AG09309 (cell line): ENCODE measurements at places on chromosomes 1 and 21.

DNA sequence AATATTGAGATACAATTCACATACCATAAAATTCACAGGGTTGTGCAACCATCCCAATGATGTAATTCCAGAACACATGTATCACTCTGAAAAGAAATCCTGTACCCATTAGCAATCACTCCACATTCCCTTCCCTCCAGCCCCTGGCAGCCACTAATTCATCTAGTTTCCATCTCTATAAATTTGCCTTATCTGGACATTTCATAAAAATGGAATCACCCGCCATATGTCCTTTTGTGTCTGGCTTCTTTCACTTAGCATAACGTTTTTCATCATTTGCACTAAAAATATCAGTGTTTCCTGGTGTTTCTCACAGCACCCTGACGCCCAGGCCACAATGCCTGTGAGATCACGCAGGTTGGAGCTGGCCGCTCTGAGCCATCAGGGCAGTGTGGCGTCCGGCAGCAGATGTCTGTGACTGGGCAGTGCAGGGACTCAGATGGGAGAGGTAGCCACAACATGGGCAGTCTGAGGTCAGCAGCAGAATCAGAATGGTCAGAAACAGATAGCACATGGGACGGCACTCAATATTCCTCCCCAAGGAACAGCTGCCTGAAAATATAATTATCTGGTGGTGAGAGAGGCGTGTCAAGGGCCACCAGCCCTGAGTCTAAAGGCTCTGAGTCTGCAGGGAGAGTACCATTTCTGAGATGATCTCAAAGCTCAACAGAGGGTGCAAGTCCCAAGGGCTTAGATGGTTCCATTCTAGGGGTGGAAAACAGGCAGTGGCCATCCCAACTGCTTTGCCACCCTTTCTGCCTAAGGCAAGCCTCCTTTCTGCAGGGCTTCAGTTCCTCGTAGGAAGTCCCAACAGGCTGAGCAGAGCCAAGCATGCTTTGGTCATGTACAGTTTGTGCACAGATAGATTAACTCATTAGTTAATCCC, 129.4 kb upstream of the EDN2 start:
- DNase-seq: peak; percentile 70

- DNase-seq: no peak
These were observed 1.2 kb downstream of the BCL9 start for GRCh38 chr1:147542569-147542897.

GRCh38 chr1:215156232-215156631, 73.7 kb downstream of the KCNK2 start:
- DNase-seq: no peak

DNA sequence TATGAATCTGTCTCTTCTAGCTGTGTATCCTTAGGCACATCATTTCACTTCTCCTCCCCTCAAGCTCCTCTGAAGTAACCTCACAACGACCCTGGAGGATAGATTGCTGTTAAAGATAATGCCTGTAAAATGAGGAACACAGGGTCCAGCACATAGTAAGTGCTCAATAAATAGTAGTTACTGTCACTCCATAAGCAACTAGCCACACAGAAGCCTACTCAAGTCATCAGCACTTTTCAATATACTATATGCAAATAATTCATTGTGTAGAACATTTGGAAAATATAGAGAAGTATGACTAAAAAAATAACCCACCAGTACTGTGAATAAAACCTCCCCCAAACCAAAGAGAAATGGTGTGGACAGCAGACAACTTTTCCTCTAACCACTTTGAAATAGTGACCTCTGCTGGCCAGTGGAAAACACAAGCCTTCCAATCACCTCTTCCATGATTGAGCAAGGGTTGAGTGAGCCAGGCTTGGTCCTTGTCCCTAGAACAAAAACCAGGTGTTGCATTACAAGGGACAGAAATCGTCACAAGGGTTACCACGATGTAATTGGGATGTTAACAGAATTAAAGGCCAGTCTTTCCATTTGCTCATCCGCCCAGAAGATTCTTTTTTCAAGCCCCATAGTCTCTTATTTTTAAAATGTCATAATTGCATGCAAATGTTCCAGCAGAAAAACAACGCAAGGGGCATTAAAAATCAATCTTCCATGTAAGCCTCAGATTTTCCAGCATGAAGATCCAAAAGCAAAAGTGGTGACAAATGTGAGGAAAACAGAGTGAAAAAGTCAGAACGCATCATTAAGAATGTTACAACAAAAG, 15.7 kb upstream of the GLIS1 start:
- DNase-seq: no peak

GRCh38 chr1:159915571-159916241, 9.6 kb downstream of the TAGLN2 start:
- DNase-seq: no peak

- DNase-seq: no peak
These were observed 64.2 kb downstream of the MEF2D start for GRCh38 chr1:156436141-156437036.

DNA sequence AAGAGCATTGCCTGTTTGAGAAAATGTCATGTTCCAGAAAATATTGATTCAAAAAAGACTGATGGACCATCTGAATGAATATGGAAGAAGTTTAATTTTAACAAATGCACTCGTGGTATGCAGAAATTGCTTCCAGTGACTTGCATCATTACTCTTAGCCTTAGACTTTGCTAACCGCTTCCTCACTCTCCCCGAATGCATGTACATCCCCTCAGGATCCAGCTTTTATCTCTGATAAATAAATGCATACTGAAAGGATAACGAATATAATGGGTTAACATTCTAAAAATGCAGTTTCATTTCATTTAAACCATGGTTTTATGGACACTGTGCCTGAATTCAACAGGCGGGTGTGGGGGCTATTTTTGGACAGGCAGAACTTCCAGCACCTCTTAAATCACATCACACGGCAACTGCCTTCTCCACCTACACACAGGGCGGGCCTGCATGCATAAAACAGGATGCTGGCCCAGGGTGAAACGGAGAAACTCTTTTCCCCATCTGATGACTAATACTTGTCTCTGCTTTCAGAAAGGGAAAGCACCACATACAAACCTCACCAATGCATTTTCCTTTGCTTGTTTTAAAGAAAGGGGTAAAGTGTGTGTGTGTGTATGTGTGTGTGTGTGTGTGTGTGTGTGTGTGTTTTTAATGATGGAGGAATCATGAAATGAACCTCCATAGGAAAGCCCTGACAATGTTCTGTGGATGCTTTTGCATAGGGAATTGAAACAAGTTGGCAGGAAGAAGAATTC, 48.7 kb downstream of the SPAG17 start:
- peak; percentile 74 for DNase-seq

GRCh38 chr1:173917149-173917548, at the start of gene SERPINC1:
TSS of gene SERPINC1 (minus strand) at chr1:173917327. CDS start at chr1:173917259, 68 bp downstream.
- DNase-seq: no peak

DNA sequence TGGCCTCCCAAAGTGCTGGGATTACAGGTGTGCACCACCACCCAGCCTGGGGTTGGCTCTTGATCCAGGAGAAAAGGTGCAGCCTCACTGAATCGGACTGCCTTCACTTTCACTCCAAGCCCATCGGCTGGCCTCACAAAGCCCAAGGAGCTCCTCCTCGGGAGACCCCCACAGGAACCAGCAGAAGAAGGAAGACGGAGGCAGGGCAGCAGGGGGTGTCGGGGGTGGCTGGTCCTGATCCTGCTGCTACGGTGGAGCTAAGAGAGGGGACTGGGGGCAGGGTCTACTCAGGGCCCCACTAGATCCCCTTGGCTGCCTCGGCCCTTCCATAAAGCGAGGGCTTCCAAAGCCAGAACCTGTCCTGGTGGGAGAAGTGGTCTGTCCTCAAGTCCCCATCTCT, 93.9 kb downstream of the STUM start:
- DNase-seq: no peak

DNA sequence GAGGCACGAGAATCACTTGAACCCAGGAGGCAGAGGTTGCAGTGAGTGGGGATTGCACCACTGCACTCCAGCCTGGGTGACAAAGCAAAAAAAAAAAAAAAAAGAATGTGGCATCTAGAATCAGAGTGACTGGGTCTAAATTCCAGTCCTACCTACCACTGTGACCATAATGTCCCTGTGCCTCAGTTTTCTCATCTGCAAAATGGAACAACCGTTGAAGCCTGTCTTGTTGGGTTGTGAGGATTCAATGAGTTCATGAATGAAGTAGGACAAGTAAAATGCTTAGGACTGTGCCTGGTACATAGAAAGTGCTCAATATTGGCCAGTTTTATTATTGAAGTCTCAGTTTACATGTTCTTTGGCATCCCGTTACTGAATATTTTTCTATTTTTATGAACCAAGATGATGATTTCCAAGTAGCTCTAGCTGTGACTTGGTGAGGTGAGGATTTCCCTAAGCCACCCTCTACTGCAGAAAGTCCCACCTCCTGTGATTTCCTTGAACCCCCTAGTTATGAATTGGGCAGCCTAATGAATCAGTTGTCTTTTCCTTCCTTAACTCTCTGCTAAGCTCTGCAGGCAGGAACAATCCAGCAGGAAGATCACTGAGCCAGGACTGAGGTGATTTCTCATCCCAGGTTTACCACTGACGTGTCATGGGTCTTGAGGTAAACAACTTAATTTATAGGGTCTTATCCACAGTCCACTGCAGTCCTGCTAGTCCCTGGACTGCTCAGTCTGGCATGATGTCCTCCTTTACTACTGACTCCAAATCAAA, 18.9 kb upstream of the MEAF6 start:
- no peak for DNase-seq

GRCh38 chr1:229139331-229140118, 131.4 kb upstream of the RAB4A start:
- no peak for DNase-seq

DNA sequence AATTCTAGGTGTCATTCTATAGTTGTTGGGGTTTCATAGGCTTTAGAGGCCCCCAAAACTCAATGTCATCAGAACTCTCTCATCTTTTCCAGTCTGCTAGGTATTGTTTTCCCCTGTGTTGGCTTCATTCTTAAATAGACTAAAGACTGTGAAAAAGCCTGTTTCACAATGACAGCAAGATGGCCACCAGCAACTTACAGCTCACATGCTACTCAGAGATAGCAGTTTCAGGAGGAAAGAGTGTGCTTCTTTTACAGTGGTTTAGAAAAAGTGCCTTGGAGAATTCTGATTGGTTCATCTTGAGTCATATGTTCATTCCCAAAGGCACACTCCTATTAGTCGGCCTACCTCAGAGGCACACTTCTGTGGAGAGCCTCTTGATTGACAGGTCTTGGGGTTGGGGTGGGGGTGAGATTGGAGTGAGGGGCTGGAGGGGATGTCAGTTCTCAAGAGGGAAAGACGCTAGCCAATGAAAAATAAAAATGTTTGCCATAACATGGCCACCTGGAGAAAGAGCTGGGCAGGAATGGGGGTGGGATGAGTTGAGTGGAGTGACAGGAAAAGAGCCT, 8.5 kb downstream of the IL23R start:
- DNase-seq: no peak
